Progenitor cell of endocrine pancreas (in vitro differentiated cells): ENCODE measurements at places on chromosomes 7 and 10.

- no peak for DNase-seq
Observed at GRCh38 chr10:91797048-91797690, 1.1 kb upstream of the TNKS2 start.

DNA sequence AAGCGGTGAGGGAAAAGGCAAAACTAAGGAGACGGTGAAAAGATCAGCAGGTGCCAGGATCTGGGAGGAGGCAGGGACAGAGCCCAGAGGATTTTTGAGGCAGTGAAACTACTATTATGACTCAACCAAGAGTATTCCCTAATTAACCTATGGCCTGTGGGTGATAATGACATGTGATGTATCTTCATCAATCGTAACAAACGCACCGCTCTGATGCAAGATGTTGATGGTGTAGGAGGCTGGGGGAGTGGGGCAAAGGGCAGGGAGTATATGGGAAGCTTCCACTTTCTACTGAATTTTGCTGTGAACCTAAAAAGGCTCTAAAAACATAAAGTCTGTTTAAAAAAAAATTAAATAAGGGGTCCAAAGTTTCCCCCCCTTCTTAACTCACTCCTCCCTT, 25.5 kb upstream of the EZH2 start:
- DNase-seq: no peak

DNA sequence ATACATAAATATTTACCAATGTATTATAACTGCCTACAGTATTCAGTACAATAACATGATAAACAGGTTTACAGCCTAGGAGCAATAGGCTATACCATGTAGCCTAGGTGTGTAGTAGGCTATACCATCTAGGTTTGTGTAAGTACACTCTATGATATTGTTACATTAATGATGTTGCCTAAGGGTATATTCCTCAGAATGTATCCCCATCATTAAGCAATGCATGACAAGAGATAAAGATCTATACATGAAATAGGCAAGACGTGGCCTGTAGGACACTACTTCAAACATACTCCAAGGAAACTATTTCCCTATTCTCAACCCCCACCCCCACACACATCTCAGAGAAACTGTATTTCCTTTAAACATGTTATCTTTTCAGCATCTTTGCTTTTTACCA, 15.3 kb upstream of the ADAM22 start:
- DNase-seq: no peak

DNA sequence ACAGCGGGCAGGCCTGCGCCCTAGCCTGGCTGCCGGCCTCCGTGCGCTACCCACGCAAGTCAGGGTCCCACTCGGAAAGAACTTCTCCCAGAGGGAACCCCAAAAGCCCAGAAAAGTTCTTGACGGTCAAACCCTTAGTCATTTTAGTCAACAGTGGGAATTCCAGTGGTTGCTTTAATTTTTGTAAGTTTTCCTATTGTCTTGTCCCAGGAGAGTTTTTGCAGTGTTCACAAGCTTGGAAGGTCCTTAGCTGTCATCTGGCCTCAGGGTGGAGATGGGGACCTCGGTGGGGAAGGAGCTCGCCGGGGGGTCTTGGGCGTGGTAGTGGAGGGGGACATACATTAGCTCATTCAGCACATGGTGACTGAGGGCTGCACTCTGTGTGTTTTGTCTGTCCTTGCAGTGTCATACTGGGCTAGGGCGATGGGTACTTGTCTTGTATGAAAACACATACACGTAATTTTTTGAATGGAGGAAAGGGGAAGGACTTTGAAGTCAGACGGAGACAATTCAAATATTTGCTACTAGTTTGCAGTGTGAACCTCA, 736 bp downstream of the MINDY4 start:
- DNase-seq: no peak

- DNase-seq: no peak
Observed at GRCh38 chr7:30335763-30336487, 51.5 kb downstream of the ZNRF2 start.

GRCh38 chr7:139252451-139252850, 21.4 kb downstream of the UBN2 start:
- DNase-seq: no peak

GRCh38 chr10:22717728-22718127, 3.4 kb upstream of the PIP4K2A start:
- no peak for DNase-seq

- DNase-seq: no peak
Observed at GRCh38 chr10:78859769-78860168, 209.0 kb upstream of the ZMIZ1 start.
